ENCODE measurements at places on chromosomes 12 and 14.

- no peak for DNase-seq
Measured at GRCh38 chr12:11446372-11446771, 51.0 kb upstream of the PRB2 start.

- no peak for DNase-seq
Measured at GRCh38 chr12:74890237-74890599, 319.4 kb downstream of the KCNC2 start.

DNA sequence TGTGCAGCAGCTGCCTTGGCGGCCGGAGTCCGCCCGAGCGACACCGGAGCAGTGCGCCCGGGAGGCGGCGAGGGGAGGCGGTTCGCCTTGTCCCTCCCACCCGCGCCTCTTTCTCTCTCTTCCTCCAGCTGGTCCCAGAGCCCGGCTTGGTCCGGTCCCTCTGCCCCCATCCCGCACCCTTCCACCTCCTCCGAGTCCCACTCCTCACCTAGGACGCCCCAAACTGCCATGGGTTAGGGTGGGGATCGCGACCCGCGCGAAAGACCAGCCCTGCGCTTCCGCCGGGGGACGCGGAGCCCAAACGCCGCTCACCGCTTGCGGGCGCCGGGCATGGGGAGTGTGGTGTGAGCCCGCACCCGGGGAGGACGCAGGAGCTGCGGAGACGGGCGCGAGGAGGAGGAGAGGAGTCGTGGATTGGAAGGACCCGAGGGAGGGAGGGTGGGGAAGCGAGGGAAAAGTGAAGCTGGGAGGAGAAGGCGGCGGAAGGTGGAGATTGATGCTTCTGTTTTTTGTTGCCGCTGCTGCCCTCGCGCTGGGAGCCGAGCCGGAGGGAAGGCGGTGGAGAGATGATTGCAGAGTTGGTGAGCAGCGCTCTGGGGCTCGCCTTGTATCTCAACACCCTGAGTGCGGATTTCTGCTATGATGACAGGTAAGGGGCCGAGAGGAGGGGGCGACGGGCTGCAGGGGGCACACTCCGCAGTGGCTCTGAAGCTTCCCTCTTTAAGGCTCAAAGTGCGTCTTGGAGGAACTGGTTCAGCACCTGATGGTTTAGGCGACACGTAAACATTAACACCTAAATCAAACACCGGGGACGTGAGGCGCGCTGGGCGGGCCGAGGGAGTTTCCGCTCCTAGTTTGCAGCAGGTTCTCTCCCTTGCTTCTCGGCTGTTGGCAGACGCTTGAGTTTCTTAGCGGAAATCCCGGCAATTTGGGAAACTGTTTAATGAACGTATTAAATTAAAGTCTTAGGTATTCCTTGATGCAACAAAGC, 610 bp downstream of the TMTC2 start:
- DNase-seq: peak; percentile 15

- no peak for DNase-seq
Measured at GRCh38 chr12:12523229-12523628, 39.4 kb downstream of the DUSP16 start.

GRCh38 chr14:50403419-50403818, 6.7 kb upstream of the CDKL1 start:
- no peak for DNase-seq

- no peak for DNase-seq
Measured at GRCh38 chr14:63705561-63706070, 22.2 kb downstream of the SGPP1 start.

DNA sequence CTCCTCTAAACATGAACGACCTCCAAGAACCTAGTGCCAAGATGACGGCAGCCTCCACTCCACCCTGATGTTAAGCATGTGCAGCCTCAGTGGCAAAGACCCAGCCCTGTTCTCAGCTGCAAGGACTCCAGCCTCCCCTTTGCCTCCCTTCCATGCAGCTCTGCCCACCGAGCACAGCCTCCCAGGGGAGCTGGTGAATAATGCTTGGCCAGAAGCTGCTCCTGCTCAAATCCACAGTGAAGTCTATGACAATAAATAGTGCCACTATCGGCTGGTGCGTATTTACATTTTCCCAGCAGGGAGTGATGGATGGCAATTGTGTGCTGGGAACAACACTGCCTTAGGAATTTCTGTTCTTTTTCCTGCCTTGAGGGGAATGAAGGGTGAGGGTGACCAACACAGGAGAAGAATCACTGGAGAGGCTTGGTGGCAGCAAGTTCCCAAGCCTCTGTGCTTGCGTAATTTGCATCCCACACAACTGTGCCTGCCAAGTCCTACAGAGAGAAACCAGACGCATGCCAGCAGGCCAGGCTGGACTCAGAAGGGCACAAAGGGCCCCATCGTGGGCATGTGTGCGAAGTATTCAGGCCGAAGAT, 29.9 kb upstream of the TC2N start:
- no peak for DNase-seq

DNA sequence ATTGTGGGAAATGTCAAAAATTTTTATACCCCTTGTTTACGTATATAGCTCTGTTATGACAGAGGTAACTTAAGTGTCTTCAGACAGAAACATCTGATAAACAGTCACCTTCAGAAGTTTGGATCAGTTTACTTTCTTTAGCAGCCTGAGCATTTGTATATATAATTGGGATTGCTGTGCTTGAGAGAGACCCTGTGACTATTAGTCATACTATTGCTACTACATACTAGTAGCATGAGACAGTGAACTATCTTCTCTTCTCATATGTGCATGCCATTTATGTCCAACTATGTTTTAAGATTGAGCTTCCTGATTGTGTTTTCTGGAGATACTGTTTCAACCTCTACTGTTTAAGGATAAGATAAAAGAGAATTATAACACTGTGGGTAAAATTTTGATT, 101.5 kb downstream of the PDE6H start:
- DNase-seq: no peak

GRCh38 chr14:55238019-55238680, 33.1 kb upstream of the FBXO34 start:
- no peak for DNase-seq

- DNase-seq: no peak
Measured at GRCh38 chr12:119911182-119911581, 34.1 kb upstream of the CIT start.
